CD4-positive, alpha-beta T cell treated with Interleukin-15 for 4 hours (primary cell): ENCODE measurements at places on chromosomes 11 and 22.
A peak's percentile ranks its signal among the peaks of the same experiment; 100 is the strongest.

DNA sequence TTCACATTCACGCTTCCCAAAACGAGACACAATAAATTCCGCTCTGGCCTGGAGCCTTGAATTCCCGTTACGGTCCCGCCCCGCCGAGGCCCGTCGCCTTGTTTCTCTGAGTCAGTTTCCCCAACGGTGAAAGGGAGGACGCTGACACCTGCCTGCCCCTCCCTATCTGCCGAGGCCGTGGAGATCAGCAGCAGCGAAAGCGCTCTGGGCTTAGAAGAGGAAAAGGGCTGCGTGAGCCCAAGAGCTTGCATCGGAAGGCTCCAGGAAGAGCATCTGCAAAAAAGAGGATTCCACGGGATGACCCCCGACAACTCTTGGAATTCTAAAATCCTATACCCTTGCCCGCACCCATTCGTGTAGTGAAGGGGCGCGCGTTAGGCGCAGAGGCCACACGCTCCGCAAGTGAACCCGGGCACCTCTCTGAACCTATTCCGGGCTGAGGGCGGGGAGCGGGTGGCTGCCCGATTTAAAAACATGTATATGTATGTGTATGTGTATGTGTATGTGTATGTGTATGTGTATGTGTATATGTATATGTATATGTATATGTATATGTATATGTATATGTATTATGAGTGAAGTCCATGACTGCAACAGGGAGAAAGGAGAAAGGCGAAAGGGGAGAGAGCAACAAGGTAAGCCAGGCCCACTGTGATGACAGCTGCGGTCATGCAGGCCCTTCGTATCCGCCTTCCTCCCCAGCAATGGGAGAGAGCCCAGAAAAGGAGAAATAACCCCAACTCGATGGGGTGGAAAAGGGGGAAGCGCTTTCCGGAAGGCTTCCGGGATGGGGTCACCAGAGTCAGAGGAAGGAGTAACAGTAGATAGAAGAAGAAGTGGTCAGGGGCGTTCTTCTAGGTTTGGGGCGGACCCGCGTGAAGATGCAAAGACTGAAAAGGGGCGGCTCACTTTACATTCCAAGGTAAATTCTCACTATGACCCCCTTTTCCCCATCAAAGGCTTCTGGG lies 948 bp upstream of the MRTFA start:
- DNase-seq = peak; percentile 39

DNA sequence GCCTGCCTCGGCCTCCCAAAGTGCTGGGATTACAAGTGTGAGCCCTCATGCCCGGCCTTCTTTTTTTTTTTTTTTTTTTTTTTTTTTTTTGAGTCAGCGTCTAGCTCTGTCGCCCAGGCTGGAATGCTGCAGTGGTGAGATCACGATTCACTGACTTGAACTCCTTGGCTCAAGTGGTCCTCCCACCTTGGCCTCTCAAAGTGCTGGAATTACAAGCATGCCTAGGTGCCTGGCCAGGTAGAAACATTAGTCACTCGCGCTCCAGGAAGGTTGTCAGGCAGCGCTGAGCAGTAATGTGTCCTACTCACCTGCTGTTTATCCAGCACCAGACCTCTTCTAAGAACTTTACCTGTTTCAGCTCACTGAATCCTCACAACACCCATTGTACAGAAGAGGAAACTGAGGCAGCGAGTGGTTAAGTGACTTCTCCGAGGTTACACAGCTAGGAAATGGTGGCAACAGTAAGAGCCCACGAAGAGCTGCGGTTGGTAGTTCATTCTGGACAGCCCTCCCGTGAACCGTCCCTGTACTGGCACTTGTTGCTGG lies 496 bp upstream of the CST6 start:
- DNase-seq = no peak

- DNase-seq = no peak
Measured at GRCh38 chr22:49824185-49824925, 3.3 kb downstream of the BRD1 start.

- DNase-seq = no peak
Measured at GRCh38 chr22:30253205-30253852, 6.8 kb upstream of the LIF start.

GRCh38 chr11:46513934-46514342 lies 79.9 kb downstream of the AMBRA1 start:
- DNase-seq = no peak

DNA sequence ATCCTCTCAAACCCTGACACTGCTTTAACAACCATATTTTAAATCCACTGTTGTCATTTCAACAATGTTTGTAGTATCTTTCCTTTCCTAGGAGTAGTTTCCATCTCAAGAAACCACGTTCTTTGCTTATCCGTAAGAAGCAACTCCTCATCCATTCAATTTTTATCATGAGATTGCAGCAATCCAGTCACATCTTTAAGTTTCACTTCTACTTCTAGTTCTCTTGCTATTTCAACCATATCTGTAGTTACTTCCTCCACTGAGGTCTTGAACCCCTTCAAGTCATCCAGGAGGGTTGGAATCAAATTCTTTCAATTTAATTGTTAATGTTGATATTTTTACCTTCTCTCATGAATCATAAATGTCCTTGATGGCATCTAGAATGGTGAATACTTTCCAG lies 22.4 kb downstream of the CCDC82 start:
- no peak for DNase-seq

- no peak for DNase-seq
Measured at GRCh38 chr11:115676768-115677167, 172.6 kb upstream of the CADM1 start.

DNA sequence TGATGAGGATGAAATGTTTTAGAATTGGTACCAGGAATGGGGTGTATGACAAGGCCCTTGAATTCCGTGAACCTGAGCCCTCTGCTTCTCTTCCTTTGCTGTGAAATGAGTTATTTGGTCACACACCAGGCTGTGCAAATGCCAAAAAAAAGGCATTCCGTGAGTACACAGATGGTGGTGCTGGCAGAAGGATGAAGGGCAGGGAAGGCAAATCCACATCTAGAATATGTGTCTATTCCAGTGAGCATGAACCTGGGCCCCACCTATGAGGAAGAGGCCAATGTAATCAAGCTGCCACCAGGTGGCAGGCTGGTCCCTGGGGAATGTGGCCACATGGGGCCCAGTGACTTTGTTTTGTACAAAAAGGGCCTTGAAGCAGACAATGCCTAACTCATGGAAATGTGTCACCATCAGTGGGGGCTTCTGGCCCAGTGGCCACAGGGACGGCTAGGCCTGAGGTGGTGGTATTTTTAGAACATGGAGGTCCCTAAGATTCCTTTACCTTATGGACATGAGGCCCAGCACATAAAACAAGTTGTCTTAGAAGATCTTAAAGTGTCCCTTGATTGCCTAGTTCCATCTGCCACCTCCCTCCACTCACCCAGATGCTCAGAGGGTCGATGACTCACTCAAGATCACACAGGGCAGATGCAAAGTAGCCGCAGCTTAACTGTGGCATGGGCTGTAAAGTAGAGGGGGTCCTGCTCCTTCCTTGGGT lies 3.9 kb upstream of the RNF215 start:
- peak; percentile 80 for DNase-seq

- no peak for DNase-seq
Measured at GRCh38 chr11:44189986-44190882, 94.8 kb downstream of the EXT2 start.

GRCh38 chr11:126547161-126547560 lies 191.7 kb downstream of the ST3GAL4 start:
- DNase-seq = no peak

DNA sequence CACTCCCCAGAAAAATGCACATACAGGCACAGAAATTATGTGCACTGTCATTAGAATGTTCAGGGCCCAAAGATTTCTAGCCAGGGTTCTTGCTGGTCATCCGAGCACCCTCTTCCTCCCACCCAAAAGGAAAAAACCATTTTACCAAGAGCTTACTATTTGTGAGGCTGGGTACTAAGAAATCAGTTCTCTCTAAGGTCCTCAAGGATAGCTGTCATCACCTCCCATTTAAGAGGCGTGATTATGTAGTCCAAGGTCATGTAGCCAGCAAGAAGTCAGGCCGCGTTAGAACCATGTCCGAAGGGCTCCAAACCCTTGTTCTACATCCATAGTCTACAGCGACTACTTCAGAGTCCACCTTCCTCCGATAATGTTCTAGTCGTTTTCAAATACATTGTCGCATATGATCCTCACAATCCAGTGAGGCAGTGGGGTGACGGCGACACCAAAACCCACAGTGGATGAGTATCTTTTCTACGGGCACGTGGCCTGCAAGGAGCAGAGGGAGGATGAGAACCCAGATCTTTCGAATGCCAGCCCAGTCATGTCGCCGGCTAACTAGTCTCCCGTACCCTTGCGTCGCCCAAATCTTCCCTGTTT lies 634 bp downstream of the TIMM8B start:
- DNase-seq = peak; percentile 15
